Fibroblast of mammary gland (primary cell): ENCODE measurements at places on chromosomes 2 and 18.

DNA sequence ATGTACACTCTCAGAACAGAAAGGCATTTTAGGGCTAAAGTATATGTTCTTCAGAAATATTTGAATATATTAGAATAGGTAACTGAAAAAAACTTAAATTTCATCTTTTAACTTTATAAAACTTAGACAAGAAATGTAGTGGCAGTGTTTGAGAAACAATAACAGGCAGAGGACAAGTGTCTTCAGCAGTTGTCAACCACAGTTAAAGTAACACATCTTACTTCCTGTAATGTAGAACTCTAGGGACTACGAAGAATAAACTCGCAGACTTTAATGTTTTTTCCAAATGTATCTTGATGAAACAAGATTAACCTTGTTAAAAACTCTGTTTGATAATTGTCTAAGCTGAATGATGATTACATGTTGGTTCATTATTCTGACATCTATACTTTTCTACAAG is 50.7 kb downstream of the RMDN2 start:
- no peak for DNase-seq

GRCh38 chr2:33197198-33197938 is 250.6 kb downstream of the LTBP1 start:
- DNase-seq = no peak

DNA sequence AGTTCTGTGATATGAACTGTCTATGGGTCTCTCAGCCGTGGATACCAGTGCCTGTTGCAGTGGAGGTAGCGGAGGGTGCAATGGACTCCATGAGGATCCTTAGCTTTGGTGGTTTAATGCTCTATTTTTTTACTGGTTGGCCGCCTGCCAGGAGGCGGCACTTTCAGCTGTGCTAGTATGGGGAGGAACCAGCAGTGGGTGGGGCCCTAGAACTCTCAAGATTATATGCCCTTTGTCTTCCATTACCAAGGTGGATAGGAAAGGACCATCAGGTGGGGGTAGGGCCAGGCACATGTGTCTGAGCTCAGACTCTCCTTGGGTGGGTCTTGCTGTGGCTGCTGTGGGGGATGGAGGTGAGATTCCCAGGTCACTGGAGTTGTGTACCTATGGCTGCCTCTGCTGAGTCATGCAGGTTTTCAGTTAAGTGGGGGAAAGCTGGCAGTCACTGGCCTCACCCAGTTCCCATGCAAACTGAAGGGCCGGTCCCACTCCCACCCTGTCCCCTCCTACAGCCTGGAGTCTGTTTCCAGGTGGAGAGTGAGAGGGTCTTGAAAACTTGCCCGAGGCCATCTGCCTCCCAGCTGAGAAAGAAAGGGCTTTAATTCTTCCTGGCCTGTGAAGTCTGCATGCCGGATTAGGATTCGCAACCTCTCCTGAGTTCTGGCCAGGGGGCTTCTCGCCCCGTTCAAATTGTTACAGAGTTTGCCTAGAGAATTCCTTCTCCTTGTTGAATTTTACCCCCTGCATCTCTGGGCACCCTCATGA is 14.5 kb downstream of the KCNS3 start:
- no peak for DNase-seq

GRCh38 chr2:15939854-15940660 is at the start of gene MYCN:
MYCN (plus strand) TSS chr2:15940550; CDS start chr2:15942065, 1,515 bp downstream.
- DNase-seq = peak; percentile 36

DNA sequence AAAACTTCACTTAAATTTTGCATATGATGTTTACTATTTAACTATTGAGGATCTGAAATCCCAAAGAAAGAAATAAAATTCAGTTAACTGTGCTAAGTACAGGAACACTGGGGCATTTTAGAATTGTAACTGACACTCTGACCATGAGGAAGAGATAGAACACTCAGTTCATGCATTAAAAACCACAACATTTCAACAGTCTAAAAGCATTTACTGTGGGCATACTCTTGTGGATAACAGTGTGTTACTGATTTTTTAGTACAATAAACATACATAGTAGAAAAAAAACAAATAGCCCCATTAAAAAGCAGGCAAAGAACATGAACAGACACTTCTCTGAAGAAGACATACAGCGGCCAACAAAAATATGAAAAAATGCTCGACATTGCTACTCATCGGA is 1122.7 kb upstream of the PIK3C3 start:
- no peak for DNase-seq

DNA sequence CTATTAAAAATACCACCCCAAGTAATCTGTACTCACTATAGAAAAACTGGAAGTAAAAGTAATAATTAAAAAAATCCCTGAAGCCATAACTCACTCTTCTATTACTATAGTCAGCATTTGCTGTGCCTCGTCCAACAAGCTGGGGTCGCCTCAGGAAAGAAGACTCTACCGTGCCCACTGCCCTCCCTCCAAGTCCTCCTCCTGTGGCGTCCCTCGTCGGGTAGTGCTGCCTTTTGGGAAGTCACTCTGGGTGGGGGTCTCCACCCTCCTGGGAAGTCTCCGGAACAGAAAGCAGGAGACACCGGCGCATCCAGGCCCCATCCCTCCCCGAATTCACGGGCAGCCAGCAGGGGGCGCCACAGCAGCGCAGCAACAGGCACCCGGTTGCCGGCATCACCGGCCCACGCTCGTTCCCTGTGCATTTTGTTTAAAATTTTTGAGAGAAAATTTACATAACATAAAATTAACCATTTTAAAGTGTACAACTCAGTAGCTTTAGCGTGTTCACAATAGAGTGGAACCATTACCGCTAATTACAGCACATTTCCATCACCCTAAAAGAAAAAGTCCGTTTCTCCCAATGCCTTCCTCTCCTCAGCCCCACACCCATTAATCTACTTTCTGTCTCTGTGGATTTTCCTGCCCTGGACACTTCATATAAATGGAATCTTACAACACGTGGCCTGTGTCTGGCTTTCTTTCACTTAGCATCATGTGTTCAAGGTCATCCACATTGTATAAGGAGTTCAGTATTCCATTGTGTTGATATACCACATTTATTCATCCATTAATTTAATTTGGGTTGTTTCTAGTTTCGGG is 62.2 kb downstream of the ADNP2 start:
- DNase-seq = peak; percentile 63

- no peak for DNase-seq
Observed at GRCh38 chr2:129144082-129144791, 825.6 kb upstream of the HS6ST1 start.

GRCh38 chr2:108926561-108927380 is 62.2 kb downstream of the EDAR start:
- no peak for DNase-seq

GRCh38 chr2:13003500-13003899 is 286.8 kb downstream of the TRIB2 start:
- peak; percentile 21 for DNase-seq

GRCh38 chr2:136985044-136985443 is 219.7 kb downstream of the THSD7B start:
- no peak for DNase-seq

- DNase-seq = no peak
Observed at GRCh38 chr2:230246206-230246605, 20.7 kb downstream of the SP140 start.

- no peak for DNase-seq
Observed at GRCh38 chr2:207674826-207675225, 36.6 kb upstream of the CCNYL1 start.

GRCh38 chr2:32711219-32711618 is 83.4 kb downstream of the TTC27 start:
- DNase-seq = peak; percentile 94

- no peak for DNase-seq
Observed at GRCh38 chr2:25810428-25810827, 67.9 kb downstream of the ASXL2 start.

DNA sequence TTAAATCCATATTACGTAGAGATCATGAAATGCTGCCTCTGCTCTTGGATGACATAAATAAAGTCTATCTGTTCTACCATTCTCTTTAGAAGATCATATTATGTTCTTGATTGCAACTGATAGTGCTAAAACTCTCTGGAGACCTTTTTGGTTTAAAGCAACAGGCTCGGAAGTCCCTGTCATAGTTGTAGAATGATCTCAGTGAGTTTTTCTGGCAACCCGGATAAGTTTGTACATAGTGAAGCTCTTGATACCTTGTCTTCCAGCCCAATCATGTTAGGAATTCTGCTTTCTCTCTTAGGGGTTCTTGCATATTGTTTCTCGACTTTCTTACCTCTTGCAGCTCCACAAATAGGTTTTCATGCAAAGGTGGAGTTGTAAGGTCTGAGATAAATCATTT is 156.1 kb downstream of the TTC27 start:
- DNase-seq = no peak

GRCh38 chr18:36107477-36107876 is 21.7 kb downstream of the SLC39A6 start:
- no peak for DNase-seq

GRCh38 chr2:53989210-53989862 is 18.5 kb upstream of the PSME4 start:
- DNase-seq = no peak

GRCh38 chr2:59893612-59894011 is 659.8 kb downstream of the BCL11A start:
- no peak for DNase-seq

DNA sequence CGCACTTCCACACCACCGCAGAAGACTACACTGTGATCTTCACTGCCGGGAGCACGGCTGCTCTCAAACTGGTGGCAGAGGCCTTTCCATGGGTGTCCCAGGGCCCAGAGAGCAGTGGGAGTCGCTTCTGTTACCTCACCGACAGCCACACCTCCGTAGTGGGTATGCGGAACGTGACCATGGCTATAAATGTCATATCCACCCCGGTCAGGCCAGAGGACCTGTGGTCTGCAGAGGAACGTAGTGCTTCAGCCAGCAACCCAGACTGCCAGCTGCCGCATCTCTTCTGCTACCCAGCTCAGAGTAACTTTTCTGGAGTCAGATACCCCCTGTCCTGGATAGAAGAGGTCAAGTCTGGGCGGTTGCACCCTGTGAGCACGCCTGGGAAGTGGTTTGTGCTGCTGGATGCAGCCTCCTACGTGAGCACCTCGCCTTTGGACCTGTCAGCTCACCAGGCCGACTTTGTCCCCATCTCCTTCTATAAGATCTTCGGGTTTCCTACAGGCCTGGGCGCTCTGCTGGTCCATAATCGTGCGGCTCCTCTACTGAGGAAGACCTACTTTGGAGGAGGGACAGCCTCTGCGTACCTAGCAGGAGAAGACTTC is 12.5 kb downstream of the MOCOS start:
- no peak for DNase-seq

GRCh38 chr2:225630824-225631533 is 231.5 kb downstream of the NYAP2 start:
- DNase-seq = no peak

GRCh38 chr18:79647307-79647706 is 32.3 kb upstream of the CTDP1 start:
- no peak for DNase-seq

DNA sequence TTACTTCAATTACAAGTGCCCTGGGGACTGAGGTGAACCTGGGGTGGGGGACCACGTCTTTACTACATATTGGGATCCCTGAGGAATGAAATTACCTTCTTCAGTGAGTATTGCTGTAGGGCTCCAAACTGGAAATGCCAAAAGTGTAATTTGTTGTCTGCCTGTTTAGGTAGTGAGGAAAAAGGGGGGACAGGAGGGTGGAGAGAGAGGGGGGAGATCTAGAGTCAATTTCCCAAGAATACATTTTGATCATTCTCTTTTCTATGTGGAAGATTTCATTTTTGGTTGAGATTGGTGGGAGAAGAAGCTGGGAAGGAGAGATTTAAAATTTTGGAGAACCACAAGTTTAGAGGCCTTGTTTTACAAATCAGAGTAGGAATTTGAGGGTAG is 101.1 kb downstream of the SPTBN1 start:
- DNase-seq = no peak

DNA sequence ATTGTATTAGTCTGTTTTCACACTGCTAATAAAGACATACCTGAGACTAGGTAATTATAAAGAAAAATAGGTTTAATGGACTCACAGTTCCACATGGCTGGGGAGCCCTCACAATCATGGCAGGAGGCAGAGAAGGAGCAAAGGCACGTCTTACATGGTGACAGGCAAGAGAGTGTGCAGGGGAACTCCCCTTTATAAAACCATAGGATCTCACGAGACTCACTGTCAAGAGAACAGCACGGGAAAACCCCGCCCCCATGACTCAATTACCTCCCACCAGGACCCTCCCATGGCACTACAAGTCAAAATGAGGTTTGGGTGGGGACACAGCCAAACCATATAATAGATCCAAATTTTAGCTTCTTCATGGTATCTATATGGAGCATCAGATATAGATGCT is 69.6 kb upstream of the TMEM87B start:
- DNase-seq = no peak

DNA sequence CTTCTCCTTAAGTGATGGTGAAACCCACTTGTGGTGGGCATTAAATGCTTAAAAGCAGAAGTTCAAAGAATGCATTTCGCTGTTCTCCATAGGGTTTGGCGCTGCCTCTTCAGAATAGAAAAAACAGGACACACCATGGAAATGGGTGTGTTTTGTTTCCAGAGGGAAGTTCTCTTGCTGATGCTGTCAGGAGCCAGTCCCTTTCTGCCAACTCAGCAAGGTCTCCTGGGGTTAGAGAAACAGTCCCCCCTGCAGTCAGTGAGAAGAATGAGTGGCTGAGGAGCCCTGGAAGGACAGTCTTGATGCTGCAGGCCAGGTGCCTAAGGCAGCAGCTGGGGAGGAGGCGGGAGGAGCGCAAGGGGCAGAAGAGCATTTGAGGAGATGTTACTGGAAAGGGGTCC is 37.8 kb upstream of the ASAP2 start:
- DNase-seq = no peak

DNA sequence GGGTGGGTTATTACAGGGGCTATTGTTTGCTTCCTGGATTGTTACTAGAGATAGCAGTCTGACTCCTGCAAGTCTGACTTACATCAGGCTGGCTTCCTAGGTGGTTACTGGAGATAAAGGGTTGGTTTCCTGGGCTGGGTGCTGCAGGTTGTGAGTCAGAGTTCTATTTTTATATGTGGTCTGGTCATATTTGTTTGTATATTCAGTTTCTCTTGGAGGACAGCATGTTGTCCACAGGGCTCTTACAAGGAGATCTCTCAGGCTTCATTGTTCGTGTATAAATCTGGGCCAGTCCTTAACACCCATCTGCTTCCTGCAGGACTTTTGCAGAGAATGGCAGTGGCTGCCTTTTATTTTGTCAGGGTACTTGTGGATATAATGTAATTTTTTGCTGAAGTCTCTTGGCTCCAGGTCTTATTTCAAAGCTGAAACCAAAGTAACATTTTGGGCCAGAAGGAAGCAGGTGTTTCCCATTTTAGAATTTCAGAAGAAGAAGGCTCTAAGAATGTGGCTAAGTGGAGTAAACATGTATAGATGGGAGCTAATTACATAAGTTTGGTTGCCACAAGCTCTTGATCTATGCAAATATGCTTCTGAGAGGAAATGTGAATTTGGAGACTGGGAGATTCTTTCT is 65.9 kb upstream of the SLC16A14 start:
- DNase-seq = peak; percentile 80

GRCh38 chr18:80176334-80177073 is 67.4 kb downstream of the ADNP2 start:
- DNase-seq = peak; percentile 48

- peak; percentile 77 for DNase-seq
Observed at GRCh38 chr2:218406949-218407618, 7.4 kb downstream of the CTDSP1 start.

DNA sequence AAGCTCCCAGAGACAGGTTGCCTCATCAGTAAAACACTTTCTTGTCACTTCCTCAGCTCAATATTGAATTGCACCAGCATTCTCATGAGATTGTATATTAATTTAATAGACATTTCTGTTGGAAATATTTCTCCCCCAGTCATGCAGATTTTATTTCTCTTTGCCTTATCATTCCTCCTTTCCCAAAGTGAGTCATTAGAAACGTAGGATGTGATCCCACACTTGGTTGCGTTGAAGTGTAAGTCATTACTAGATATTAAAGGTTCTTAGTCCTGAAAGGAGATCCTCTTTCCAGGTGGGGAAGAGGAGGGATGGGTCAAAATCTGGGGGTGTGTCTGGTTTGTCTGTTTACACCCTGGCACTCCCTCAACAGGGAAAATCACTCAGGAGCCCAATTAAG is 438.2 kb downstream of the SLC4A3 start:
- peak; percentile 44 for DNase-seq
